ENCODE measurements at places on chromosomes 2 and 18.
A peak's percentile ranks its signal among the peaks of the same experiment; 100 is the strongest.

DNA sequence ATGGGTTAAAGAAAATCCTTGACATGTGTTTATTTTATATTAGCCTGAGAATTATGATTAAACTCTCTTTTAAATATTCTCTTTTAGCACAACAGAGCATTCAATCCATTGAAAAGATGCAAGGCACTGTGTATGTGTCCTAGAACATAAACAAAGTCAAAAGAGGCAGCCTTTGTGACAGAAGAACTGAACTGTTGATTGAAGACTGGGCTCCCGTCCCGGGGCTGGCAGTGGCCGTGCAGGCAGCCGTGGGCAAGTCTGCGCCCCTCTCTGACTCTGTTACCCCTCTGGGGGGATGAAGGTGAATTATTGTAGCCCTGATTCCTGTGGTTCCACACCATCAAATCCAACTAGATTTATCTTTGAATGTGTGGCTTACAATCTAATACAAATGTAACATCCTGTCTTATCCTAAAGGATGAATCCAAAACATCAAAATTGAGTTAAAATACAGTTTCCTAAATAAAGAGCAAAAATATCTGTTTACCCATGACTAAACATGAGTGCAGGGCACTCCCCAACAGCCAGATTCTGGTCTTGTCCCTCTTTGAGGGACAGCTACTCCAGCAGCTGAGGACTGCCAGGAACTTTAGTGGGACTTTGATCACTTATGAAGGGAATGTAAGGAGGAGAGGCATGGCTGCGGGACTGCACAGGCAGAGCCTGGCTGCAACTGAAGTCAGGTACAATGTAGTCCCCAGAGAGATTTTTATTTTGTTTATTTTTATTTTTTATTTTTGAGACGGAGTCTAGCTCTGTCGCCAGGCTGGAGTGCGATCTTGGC lies 37.3 kb upstream of the SH3BP4 start:
- DNase-seq, result no peak

- no peak for DNase-seq
Observed at GRCh38 chr18:11392980-11393885, 216.2 kb upstream of the SLC35G4 start.

GRCh38 chr2:145221516-145221915 lies 701.6 kb upstream of the ZEB2 start:
- peak; percentile 3 for DNase-seq

DNA sequence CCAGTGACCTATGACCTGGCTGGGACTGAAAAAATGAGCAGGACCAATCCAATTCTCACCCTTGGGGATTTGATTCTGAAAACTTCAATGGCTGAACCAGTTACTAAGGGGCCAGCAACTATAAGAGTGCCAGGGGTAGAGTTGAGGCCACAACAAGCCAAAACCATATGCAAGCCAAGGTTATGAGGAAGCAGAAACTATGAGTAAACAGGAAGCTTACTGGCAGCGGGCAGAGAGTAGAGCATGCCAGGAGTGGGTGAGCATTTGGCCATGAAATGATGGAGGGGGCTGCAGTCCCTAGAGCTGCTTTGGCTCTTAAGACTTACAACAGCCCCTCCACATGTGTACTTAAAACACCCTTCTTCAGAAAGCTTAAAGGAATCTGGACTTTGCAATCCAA lies 82.4 kb downstream of the RBMS1 start:
- peak; percentile 57 for DNase-seq

- DNase-seq, result no peak
Observed at GRCh38 chr18:58533766-58534165, 95.1 kb downstream of the ALPK2 start.

GRCh38 chr18:42113529-42114191 lies 158.6 kb downstream of the PIK3C3 start:
- peak; percentile 45 for DNase-seq

GRCh38 chr18:9191658-9192256 lies 55.2 kb downstream of the ANKRD12 start:
- DNase-seq, result no peak

- no peak for DNase-seq
Observed at GRCh38 chr18:79848579-79849327, 51.0 kb downstream of the KCNG2 start.

- no peak for DNase-seq
Observed at GRCh38 chr18:24560511-24560981, 100.1 kb downstream of the HRH4 start.

DNA sequence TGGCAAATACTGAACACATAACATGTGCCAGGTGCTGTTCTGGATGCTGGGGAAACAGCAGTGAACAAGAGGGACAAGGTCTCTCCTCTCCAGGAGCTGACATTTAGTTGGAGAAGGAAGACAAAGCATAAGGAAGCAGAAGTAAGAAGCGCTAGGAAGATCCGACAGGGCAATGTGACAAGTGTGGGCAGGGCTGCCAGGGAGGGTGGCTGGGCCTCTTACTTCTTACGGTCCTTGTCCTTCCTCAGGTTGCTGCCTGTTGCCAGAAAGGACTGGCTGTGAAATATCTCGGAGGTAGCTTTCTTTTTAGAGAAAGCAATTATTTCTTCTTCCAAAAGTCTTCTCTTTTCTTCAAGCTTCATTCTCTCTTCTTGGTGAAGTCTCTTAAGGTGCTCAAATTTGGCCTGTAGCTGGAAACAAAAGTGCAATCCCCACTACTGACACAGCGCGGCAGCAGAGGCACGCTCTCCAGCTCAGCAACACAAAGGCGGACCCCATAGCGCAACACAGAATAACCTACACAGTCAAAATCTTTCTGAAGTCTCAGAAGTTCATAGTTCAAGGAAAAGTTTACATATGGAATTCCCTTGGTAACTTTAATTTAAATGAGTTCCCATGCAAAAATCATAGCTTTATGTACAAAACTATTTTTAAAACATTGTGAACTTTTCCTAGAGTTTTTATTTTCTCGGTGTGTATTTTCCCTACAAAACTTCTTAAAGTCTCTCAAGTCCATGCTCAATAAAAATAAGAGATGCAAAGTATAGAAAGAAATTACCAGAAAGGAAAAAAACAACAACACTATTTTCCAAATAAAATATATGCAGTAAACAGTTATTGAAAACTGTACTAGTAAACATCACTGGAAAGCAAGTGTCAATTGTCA lies 67.7 kb downstream of the SEPTIN10 start:
- peak; percentile 65 for DNase-seq

DNA sequence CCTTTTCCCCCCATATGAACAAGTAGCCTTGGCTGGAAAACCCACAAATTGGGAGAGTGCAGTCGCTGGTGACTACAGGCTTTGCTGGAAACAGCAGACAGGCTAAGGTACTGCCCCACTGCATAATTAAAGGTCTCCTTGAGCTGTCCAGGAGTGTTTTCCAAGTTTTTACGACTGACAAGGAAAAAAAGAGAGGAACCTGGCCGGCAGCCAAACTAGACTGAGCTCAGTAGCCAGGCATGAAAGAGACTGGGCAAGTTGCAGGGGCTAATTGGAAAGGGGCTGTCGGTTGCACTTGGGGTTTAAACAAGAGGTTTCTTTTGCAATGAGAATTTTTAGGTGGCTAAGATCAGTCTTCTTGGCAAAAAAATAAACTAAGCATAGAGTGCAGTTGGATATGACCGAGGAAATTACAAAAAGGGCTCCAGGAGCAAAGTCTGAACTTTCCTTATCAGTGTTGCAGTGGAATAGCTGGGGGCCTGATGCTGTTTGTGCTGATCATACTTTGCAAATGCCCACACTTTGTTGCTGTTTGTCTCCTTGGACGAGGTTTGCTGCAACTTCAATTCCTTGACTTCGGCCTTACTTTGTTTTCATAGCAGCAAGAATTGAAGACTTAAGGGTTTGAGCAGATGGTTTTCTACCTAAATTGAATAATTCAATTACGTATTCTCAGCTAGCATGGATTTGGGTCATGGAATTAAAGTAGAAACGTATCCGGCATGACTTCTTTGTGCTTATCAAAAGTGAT lies 2.1 kb downstream of the GULP1 start:
- DNase-seq, result peak; percentile 53

DNA sequence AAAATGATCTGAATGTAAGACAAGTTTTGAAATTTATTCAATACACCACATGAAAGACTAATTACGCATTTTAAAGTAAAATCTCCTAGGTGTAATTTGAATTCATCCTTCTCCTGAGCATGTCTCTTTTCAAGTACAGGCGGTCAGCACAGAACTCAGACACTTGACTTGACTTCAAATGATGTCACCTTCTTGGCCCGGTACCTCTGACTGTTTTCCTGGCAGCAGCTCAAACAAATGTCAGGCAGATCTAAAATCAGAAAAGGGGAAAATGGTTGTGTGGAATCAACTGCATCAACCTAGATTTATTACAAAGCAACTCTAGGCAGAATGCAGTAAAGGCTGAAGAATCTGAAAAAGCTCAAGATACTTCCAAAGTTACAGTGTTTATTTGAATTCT lies 11.4 kb upstream of the PROKR1 start:
- peak; percentile 50 for DNase-seq

GRCh38 chr2:28134262-28134812 lies 243.8 kb downstream of the BABAM2 start:
- no peak for DNase-seq

DNA sequence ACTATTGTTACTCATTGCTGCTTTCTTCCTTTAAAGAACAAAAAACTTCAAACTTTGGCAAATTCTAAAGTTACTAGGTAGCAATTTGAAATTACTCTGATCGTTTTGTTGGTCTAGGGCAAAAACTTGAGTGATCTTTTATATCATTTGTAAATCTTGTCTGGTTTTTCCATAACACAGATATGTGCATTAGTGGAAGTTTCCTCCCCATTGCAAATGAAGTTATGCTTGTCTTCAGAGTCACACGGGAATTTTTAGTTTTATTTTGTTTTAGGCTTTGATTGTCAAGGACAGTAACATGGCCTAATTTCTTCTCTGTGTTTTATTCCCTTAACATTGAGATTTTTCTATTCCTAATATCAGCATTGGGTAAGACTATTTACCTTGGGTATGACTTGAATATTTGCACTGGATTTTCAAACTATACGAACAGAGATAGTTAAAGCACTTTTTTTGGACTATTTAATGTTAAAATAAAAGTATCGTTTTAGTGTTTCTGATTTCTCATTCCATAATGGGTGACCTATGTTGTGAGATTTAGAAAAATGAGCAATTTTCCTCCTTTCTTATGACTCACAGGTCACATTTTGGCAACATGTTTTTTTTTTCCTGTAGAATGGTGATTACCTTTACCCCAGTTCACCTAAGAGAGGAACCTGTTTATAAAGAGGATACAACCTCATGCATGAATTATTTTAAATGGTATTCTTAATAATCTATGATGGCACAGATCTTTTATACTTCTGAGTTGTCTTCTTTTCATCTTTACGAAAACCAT lies 65.0 kb downstream of the BABAM2 start:
- peak; percentile 38 for DNase-seq

All from iris pigment epithelial cell (primary cell).